NCI-H1694 (cell line): ENCODE measurements at places on chromosomes 5 and 9.

DNA sequence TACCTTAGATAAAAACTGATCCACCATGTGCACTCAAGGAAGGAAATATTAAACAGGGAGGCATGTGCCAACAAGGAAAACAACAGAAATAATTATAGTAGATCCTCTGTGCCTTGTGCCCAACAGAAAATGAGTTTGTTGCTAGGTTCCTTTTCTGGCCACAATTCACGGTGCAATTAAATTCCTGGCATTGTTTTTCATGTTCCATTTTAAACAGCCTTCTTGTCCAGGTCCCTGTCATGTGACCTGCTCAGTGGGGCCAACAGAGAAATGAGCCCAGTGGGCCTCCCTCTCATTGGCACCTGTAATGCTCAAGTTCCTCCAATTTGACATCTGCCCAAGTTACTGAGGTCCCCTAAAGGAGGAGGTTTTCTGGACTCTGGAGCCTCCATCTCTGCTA, 56.5 kb downstream of the SPOCK1 start:
- no peak for DNase-seq

- no peak for DNase-seq
Observed at GRCh38 chr5:35644543-35644942, 26.9 kb downstream of the SPEF2 start.

DNA sequence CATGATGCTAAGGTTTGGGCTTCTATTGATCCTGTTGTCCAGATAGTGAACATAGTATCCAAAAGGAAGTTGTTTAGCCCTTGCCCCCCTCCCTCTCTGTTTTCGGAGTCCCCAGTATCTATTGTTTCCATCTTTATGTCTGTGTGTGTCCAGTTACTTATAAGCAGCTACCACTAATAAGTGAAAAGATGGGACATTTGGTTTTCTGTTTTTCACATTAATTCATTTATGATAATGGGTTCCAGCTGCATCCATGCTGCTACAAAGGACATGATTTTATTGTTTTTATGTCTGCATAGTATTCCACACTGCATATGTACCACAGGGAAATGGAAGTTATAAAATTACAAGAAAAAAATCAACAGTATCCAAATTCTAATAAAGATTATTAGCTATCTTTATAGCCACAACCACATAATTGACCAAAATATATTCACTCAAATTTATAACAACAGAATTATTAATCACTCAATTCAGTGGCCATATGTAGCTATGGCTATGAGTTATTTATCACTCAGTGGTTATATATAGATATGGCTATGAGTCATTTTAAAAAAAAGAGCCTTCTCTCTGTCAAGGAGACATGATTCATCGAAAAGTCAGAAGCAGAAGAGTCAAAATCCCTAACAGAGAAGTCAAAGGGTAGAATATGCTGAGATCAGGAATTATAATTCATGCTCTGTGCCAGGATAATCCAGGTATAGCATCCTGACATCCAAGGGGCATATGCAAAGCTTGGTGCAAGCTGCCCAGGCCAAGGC, 367.5 kb downstream of the DEPDC1B start:
- no peak for DNase-seq

- DNase-seq: no peak
Observed at GRCh38 chr5:23257656-23258055, 249.8 kb upstream of the PRDM9 start.

GRCh38 chr5:139705191-139705590, 57.0 kb downstream of the CXXC5 start:
- no peak for DNase-seq

- DNase-seq: peak; percentile 70
Observed at GRCh38 chr5:135426102-135427082, 20.8 kb downstream of the DCANP1 start.

GRCh38 chr9:123550012-123550411, 194.0 kb downstream of the CRB2 start:
- no peak for DNase-seq
